T1000 (cell line): ENCODE measurements at places on chromosomes 7 and 10.

DNA sequence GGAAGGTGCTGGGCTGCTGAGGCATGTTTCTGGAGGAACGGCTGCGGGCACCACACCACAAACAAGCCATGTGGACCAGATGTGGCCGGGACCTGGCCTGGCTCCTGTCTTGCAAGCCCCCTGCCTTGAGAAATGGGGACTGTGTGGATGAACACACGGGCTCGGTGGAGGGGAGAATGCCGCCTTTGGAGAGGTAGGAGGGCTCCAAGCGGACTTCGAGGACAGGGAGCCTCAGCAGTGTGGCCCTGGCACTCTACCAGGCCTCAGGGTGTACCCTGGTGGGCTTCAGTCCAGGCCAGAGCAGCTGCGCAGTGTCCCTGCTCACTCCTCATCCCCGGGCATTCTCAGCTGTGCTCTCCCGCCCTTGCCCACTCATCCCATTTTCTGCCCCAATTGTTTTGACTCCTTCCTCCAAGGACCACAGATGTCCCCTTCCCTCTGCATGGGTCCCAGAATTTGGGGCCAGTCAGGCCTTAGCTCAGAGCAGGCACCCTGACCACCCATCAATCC is 31.5 kb downstream of the PWWP2B start:
- no peak for DNase-seq

GRCh38 chr7:137625197-137625596 is 221.6 kb downstream of the DGKI start:
- no peak for DNase-seq

DNA sequence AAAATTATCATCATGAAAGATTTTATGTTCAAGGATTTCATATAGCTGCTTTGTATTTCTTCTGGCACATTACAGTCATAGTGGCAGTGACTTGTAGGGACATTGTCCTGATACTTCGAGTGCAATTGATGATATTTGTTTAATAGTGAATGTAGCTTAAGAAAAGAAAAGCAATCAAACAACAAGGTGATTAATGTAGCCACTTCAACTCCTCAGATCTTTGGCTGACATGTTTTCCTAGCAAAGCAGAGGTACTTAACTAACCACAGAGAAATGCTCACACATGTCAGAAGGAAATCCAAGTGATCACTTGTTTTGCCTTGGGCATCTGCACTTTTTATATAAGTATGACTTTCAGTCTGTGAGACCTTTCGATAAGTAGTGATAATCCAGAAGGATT is 470.3 kb downstream of the AUTS2 start:
- no peak for DNase-seq

GRCh38 chr7:37420946-37421695 is 27.5 kb downstream of the ELMO1 start:
- no peak for DNase-seq

DNA sequence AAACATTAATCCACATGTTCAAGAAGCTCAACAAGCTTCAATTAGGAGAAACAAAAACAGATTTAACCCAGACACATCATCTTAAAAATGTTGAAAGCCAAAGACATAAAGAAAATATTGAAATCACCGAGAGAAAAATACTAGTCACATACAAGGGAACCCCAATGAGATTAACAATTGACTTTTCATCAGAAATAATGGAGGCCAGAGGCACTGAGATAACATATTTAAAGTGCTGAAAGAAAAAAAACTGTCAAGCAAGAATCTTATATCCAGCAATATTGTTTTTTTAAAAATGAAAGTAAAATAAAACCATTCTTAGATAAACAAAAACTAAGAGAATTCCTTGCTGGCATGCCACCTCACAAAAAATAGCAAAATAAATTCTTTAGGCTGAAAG is 28.9 kb downstream of the AOC1 start:
- no peak for DNase-seq

DNA sequence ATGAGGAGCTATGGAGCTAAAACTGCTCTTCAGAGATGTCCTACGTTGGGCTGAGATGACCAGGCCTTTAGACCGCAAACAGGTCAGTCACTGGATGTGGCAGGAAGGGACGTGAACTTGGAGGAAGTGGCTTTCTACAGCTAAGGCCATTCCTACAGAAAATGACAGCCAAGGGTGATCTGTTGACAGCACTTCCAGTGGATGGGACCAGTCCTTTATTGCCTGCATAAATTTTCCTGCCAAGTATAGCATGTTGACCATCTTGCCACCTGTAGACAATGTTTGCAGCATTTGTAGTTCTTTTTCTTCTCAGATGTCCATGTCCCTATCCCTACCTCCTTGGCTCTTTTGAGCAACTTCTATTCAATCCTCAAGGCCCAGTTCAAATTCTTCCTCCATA is 3.4 kb downstream of the LIPM start:
- DNase-seq, result no peak

- no peak for DNase-seq
Measured at GRCh38 chr10:96700374-96701099, 19.8 kb downstream of the PIK3AP1 start.

- no peak for DNase-seq
Measured at GRCh38 chr7:38154278-38154677, 23.8 kb upstream of the STARD3NL start.

GRCh38 chr7:45699726-45700390 is 125.7 kb downstream of the ADCY1 start:
- no peak for DNase-seq

DNA sequence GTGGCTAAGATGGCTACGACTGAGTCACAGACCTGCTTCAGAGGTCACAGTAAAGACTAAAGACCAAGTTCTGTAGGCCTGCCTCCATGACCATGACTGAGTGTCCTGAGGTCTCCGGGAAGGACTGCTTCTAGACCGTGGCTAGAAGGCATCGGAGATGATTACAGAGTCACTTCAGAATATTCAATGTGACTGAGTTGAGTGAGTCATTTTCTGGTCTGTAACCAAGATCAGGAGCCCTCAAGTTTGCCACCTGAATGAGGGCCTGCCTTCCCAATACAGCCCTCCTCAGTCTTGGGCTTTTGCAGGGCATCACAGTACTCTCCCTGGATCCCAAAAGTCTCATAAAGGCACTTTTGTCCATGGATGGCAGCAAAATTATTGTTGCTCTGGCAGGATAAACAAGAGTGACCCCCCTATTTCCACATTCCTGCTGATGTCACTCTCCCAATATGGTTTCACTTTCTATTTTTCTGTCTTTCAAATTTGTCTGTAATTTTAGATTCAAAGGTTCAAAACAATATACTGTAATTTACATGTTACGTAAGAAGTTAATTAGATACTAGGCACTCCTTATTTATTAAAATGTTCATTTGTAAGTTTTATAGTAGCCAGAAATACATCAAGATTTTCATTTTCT is 47.7 kb upstream of the ZNF92 start:
- DNase-seq, result no peak

DNA sequence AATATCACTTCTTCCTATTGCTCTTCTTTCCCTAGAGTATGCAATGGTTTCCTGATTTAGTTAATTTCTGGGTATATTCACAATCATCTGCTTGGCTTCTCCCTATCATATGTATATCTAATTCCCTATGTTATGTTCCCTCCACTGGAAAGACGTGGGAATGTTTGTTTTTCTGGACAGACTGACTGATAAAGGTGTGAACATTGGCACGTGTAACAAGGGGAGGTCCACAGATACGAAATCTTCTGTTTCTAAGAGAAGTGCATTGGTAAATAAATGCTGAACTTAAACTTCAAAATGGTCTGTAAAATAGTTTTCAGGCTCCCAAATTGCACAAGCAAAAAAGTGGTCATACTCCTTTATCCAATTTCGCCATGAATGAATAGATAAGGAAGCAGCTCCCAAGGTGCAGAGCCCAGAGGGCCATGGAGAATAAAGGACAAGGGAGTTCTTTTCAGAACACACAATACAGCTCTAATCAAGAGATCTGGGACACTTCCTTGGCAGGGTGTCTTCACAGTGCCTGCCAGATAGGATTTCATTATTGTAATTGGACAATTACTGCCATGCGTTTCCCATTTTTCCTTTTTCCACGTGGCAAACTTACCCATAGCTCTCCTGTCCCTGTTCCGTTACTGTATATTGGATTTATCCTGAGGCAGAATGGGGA is 141.9 kb downstream of the RNF133 start:
- no peak for DNase-seq

GRCh38 chr7:43763183-43763582 is 4.7 kb downstream of the BLVRA start:
- no peak for DNase-seq

DNA sequence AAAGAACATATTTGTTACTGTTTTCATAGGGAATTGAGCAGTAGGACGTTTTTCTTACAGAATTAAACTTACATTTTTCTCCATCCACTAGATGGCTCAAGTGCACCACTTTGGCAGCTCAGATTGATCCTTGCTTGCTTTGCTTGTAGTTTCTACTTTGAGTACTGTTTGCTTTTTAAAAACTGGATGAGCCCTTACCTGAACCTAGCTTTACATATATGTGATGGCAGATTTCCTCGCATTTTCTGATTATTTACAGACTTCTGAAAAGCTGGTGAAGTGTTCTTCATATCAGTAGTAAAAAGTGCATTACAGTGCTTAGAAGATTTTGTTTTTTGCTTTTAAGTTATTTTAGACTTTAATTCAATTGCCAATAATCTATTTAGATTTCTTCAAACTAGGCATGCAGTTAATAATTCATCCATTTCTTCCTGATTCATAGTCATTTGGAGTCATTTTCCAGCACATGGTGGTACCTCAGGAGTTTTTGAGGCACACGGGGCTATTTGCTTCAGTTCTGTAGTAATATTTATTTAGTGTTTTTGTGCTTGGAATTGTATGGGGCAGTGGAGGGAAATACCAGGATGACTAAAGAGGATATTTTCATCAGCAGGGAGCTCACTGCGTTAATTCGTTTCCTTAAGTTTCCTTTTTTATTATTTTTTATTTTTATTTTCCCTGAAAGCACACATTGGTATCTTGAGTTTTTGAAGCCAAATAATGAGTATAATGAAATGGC is 57.3 kb downstream of the MAPK8 start:
- DNase-seq, result peak; percentile 10

GRCh38 chr10:87850742-87851205 is 12.6 kb downstream of the KLLN start:
- no peak for DNase-seq

DNA sequence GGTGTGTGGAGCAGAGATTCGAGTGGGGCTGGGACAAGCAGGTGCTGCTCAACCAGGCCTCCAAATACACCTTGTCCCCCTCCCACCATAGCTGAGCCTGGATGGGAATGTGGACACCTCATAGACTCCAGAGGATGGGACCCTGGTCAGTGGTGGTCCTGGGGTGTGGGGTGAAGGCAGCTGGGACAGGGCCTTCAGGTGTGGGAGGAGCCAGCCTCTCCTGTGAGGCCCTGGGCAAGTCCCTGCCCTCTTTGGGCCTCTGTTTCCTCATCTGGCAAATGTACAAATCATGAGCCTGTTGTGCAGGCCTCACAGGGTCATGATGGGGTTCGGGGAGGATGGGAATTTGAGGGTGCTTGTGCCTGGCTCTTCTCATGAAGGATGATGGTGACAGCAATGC is 362.9 kb upstream of the NUPR2 start:
- DNase-seq, result no peak

DNA sequence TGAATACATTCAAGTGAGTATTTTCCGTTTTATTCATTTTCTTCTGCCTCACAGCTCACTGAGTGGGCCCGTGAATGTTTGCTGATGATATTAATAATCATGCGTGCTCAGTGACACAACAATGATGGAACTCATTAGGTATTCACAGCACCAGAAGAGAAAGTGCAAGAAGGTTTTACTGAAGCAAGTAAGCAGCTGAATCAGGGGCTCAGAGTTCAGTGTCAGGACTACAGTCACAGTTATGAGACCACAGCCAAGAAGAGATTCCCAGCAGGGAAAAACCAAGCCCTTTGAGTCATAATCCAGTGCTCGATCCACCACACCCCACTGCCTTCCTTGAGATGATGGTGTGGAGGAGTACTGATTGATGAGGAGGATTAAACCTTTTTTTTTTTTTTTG is 247.4 kb downstream of the KIAA1217 start:
- peak; percentile 47 for DNase-seq

- DNase-seq, result no peak
Measured at GRCh38 chr10:51364674-51365073, 290.4 kb downstream of the PRKG1 start.

DNA sequence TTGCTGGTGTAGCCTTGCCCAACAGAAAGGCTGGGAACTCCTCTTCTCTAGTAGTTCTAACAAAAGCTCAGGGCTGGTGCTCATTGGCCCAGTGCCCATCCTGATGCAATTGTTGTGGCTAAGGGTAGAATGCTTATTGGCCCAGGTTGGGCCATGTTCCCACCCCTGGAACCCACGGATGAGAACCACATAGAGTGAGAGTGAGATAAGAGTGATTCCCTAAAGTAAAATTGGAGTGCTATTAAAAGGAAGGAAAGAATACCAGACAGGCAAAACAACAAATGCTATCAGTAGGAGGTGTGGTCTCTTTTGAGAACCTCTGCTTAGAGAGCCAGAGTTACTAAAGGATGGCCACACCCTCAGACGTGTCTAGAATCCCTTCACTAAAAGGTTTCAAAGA is 49.2 kb downstream of the LGI1 start:
- DNase-seq, result no peak

DNA sequence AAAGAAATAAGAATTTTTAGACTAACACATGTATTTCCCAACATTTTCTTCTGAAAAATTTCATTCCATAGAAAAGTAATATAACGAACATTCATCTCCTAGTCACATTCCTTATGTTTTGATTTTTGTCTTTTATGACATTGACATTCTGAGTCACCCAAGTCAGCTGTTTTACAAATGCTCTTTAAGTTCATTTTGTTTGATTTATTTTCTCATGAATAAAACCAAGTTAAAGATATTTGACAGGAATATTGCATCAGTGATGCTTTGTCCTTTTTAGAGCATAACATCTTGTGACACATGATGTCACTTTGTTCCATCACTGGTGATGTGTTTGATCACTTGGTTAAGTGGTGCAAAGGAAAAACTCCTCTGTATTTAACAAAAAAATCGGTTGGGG is 48.4 kb downstream of the HGF start:
- DNase-seq, result no peak

GRCh38 chr7:516606-517456 is 2.8 kb downstream of the PDGFA start:
- peak; percentile 19 for DNase-seq

GRCh38 chr10:103676058-103676785 is 179.2 kb downstream of the SH3PXD2A start:
- DNase-seq, result no peak

- no peak for DNase-seq
Measured at GRCh38 chr10:58399410-58399809, 14.2 kb downstream of the TFAM start.

GRCh38 chr10:75417522-75417927 is 13.9 kb upstream of the LRMDA start:
- DNase-seq, result no peak

GRCh38 chr7:38452681-38453108 is 178.5 kb downstream of the AMPH start:
- DNase-seq, result no peak

- no peak for DNase-seq
Measured at GRCh38 chr10:7432884-7433726, 22.3 kb upstream of the SFMBT2 start.
